Glutamatergic neuron (in vitro differentiated cells): ENCODE measurements at places on chromosomes 11 and 22.

GRCh38 chr11:86703987-86704386, 31.6 kb upstream of the ME3 start:
- DNase-seq = no peak

GRCh38 chr11:134575504-134576230, 163.6 kb upstream of the B3GAT1 start:
- no peak for DNase-seq

DNA sequence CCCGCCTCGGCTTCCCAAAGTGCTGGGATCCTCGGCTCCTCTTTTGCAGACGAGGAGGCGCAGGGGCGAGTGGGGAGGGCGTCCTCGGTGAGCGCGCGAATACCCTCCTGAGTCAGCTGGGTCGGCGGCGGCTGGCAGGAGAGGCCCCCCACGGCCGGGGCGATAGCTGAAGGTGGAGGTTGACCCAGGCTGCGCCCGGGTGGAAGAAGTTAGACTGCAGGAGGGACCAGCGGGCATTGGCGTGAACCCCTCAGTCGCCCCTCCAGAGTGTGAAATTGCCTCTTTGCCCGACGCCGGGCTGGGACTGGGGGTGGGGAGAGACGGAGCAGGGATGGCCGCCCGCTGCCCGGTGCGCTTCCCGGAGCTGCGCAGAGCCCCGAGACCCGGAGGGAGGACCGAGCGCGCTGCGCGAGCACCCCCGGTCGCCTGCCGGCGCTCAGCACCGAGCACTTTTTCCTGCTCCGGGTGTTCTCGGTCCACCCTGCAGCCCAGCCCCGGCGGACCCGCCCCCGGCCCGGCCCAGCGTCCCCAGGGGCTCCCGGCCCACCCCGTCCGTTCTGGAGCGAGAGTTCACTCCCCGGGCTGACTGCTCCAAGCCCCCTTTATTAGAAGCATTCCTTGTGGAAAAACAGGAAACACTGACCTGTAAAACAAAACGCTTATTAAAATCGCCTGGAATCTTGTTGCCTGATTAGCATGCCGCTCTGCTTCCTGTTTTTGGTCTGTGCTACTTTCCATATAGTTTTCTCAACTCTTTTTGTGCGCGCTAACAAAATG, 13.7 kb upstream of the CPT1A start:
- DNase-seq = peak; percentile 35

GRCh38 chr22:26573026-26573662, 16.8 kb downstream of the TPST2 start:
- DNase-seq = no peak

DNA sequence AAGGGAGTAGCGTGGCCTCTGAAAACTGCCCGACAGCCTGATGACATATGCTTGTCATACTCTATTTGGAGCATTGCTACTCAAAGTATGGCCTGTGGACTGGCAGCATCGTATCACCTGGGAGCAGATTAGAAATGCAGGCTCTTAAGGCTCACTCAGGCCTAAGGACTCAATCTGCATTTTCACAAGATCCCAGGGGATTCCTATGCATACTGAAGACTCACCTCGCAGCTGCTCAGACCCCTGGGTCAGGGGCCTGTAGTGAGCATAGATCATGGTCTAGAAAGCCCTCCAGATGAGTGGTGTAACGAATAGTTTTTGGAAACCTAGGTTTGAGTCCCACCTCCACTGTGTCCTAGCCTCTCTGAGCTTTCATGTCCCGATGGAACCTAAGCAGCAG, 126.3 kb downstream of the FEZ1 start:
- no peak for DNase-seq

GRCh38 chr11:47987781-47988180, 7.4 kb downstream of the PTPRJ start:
- no peak for DNase-seq

- DNase-seq = no peak
These were observed 57.0 kb downstream of the ANO5 start for GRCh38 chr11:22249871-22250270.

GRCh38 chr11:129374993-129375750, 476 bp upstream of the BARX2 start:
- DNase-seq = peak; percentile 37

GRCh38 chr11:104690241-104690640, 208.0 kb downstream of the CASP12 start:
- DNase-seq = no peak

DNA sequence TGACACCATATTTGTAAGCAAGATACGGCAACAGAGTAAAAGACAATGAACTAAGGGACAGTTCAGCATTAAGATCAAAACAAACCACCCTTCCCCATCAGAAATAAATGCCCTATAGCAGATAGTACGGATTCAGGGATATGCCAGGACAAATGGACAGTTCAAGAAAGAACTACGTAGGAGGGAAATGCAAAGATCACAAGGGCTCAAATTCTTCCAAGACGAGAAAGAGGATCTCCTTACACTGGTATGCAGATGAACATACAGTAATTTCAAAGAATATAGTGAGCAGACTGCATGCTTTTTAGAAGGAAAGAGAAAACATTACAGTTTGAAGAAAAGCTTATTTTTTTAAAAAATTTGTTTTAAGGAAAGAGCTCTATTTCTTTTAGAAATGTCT, 124.7 kb upstream of the APOA1 start:
- DNase-seq = no peak

- DNase-seq = peak; percentile 9
These were observed 356.2 kb downstream of the GRM5 start for GRCh38 chr11:88709567-88709966.

GRCh38 chr11:86245369-86246292, 1.1 kb downstream of the EED start:
- peak; percentile 30 for DNase-seq

GRCh38 chr22:19825904-19826618, 28.6 kb downstream of the GNB1L start:
- DNase-seq = no peak

GRCh38 chr11:30328681-30329080, 5.8 kb downstream of the ARL14EP start:
- DNase-seq = no peak

DNA sequence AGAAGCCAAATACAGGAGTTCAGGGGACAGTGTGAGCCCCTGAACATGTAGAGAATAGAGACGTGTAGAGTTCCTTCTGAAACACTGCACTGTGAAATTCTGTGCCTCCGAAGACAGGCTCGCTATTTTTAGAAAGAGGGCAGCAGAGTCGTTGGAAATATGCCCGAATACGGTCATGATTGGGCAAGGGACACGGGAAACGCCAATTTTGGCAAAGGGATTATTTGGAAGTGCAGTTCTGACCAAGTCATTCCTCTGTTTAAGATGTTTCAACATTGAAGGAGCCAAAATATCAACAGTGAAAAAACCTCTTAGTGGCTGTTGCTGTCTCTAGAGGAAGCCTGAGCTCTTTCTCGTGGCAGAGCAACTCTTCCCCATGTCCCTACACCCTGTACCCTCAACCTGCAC, 9.5 kb upstream of the CBX6 start:
- DNase-seq = no peak

GRCh38 chr11:86482692-86483091, 108.0 kb downstream of the CCDC81 start:
- no peak for DNase-seq

GRCh38 chr22:48004038-48004437, 1241.6 kb downstream of the TBC1D22A start:
- DNase-seq = no peak

DNA sequence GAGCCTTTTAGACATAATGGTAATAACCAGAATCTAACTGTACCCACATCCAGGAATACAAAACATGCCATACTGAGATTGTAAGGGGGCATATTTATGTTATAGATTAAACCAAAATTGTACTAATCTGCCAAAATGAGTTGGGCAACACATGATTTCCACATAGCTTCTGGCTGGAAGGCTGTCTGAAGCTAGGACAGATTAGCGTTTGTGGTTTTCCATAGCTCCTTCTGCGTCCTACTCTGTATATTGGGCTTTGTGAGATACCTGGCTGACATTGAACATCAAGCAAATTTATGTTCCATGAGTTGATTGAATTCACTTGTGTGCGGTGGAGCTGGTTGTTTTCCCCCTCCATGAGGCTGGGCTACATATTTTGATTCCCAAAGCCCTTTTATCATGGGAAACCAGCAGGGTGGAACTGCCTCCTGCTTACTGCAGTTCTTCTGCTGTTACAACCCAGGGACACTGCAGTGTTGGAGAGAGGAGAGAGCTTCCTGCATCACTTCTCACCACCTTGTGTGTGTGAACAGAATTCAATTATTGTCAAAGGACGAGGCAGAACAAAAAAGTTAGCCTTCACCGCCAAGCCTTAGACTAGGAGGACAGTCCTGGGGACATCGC, 114.9 kb downstream of the C11orf91 start:
- no peak for DNase-seq

- DNase-seq = no peak
These were observed 214.1 kb downstream of the TBC1D22A start for GRCh38 chr22:46976598-46976997.

- DNase-seq = no peak
These were observed 1432.5 kb downstream of the BRD1 start for GRCh38 chr22:48395201-48395600.

GRCh38 chr11:27945348-27945747, 162.6 kb downstream of the KIF18A start:
- no peak for DNase-seq

DNA sequence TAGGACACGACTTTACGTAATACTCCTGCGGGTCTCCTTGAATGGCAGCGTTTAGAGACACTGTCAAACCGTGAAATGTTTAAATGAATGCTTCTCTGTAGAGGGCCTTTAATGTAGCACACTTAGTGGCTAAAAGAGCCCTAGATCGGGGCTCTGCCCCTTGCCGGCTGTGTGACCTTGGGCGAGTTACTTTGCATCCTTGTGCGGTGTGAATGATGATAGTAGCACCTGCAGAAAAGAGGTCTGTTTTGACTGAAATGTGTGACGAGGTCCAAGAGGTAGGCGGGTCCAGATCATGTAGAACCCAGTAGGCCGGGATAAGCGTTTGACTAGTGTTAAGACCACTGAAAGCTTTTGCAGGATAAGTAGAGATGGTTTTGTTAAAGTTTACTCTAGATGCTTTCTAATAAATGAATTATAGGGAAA, 866 bp downstream of the MED17 start:
- no peak for DNase-seq

DNA sequence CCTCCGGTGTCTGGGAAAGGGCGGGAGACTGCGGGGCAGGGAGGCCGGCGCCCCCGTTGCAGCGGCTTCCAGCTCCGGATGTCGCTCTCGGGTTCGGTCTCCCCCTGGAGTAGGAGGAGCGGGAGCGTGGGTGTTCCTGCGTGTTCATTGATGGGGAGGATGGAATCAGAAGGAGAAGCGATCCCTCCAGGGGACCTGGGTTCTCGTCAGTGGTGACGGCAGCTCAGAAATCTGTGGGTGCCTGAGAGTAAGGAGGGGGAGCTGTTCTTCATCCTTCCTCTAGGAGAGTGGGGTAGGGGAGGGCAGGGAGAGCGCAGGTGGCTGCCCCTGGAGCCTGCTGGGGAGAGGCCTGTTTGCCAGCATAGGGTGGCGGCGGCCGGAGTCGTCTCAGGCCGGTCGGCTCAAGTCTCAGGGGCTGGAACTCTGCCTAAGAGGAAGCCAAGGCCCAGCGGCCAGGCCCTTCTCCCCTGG, 1.1 kb downstream of the UBASH3B start:
- DNase-seq = peak; percentile 50
